Activated CD4-positive, CD25-positive, alpha-beta regulatory T cell treated with anti-CD3 and anti-CD28 coated beads, Interleukin-2, amount 50 U/mL, for 72 hours (primary cell): ENCODE measurements at places on chromosomes 1 and 21.

DNA sequence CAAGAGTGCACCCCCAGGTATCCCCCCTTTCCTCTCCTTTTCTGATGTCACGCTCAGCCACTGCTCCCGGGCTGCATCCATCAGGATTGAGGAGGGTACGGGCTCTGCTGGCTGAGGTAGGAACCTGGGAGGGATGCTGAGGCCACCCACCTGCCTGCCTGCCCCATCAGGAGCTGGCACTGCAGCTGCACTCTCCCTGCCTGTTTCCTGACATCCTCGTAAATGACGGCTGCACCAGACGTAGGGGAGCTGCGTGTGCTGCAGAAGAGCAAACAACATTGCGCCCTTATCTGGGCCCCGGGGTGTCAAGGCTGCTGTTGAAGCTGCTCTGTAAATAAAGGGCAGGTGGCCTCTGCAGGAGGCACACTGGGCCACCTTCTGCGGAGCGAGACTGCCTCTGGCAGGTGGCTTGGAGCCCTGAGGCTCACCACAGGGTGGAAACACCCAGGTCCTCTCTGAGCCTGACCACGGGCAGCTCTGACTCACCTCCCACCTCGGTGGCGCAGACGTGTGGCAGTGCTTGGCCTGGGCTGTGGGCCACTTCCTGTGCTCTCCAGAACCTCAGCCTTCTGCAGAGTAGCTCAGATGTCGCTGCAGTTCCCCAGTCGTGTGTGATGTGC, 30.9 kb downstream of the SNAP47 start:
- DNase-seq, result peak; percentile 75

DNA sequence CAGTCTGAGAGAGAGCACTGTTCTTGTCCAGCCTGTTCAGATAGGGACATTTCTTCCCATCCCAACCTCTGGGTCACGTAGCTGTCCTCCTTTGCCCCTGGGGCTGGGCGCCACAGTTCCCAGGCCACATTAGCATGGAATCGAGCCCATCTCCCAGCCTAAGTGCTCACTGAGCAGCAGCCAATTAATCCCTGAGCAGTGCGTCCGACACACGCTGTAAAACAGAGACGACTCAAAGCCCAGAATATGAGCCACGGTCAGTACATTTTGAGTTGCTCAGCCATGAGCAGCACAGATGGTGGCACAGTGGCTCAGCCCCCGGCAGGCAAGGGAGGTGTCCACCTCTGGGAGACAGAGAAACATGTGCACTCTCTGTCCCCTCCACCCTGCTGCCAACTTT, 267.4 kb downstream of the NPHP4 start:
- DNase-seq, result no peak

DNA sequence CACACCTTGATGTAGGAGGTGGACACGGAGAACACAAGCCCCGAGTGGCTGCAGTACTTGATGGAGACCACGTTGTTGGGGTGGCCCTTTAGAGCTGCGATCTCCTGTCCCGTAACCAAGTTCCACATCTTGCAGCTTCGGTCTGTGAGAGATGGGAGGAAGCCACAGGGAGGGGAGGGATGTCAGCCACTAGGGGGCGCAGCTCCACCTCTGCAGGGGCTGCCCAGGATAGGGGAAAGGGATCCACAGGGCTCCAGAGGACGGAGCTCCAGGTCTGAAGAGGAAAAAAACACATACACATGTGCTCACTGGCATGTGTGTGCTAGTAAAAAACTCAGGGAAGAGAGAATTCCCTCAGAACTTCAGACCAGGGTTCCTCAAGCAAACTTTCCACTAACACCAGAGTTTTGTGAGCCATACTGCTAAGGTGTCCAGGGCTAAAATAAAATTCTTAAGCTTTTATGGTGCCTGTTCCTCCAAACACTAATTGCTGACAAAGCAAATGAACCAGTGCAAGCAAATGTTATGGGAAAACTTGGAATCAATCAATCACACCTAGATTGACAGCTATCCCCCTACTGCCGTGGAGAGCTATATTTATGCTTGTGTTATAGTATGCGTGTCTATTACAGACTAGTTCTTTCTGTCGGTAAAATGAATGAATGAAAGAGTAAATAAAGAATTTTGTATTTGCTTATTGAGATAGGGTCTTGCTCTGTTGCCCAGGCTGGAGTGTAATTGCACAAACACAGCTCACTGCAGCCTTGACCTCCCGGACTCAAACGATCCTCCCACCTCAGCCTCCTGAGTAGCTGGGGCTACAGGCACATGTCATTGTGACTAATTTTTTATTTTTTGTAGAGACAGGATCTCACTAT, 43.7 kb downstream of the KIF21B start:
- DNase-seq, result peak; percentile 81

DNA sequence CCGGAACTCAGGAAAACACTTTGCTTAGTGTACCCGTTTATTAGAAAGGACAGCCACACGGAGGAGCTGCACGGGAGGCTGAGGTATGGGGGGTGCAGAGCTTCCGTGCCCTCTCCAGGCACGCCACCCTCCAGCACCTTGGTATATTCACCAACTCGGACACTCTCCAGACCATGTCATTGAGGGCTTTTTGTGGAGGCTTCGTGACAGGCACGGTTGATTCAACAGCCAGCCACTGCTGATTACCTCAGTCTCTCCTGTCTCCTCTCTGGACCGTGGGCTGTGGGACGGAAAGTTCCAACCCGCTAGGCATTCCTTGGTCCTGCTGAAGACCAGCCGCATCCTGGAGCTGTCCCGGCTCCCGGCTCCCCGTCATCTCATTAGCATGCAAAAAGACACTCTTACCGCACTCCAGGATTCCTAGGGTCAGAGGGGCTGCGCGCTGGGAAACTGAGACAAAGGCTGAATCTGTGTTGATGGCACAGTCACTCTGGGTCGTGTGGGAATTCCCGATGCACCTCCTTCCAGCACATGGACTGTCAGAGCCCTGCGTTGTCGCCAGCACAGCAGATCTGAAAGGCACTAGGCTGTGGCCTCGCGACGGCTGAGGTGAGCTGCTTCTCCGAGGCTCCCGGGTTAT, 65.6 kb downstream of the PRKCZ start:
- DNase-seq, result no peak

DNA sequence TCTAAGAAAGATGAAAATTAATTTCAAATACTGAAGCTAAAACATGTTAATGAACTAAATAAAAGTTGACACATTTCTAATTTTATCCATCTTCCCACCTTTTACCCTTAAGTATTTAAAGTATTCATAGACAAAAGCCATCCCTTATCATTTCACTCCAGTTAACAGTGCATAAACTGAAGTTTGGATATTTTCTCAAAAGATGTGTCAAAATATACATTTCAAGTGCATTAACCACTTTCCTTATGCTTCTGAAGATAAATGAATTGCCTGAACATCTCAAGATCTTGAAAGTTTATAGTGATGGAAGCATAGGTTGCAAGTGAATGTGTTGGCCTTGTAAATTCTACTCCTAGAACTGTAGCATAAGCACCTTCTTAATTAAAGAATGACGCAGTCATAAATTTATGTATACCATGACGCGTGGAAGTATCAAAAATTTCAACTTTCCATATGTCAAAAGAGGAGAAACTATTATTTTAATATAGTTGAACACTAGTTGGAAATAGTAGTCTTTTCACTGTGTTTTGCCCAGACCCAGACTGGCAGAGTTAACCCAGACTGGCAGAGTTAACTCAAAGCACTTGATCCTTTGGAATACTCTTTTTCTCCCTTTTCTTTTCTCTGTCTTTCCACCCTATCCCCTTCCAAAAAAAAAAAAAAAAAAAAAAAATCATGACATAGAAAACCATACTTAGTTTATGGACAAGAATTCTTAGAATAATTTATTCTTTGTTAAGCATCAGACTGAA, 282.6 kb upstream of the C1orf105 start:
- no peak for DNase-seq

- DNase-seq, result no peak
Observed at GRCh38 chr1:65509912-65510680, 89.6 kb downstream of the LEPR start.

GRCh38 chr1:15304708-15305467, 57.9 kb downstream of the FHAD1 start:
- DNase-seq, result peak; percentile 74
